Testis (tissue), 5 donors: ENCODE measurements at places on chromosomes 2 and 18. TPM values are rescaled to one million over a fixed set of nuclear protein-coding genes. Genes with fewer than 3 reads are reported as not detected.
A peak's percentile ranks its signal among the peaks of the same experiment; 100 is the strongest.

Gene INHBB
- 55.4 TPM for total RNA-seq

Gene GCKR
- total RNA-seq, result 3.3 TPM

Gene IL1RL2
- total RNA-seq, result 0.31 TPM

Gene SERPINB3
- 0.74 TPM for total RNA-seq

Gene PTPN2
- 37.4 TPM for total RNA-seq

Gene UPP2
- total RNA-seq, result 0.16 TPM

Gene POLE4
- 28.0 TPM for total RNA-seq

DNA sequence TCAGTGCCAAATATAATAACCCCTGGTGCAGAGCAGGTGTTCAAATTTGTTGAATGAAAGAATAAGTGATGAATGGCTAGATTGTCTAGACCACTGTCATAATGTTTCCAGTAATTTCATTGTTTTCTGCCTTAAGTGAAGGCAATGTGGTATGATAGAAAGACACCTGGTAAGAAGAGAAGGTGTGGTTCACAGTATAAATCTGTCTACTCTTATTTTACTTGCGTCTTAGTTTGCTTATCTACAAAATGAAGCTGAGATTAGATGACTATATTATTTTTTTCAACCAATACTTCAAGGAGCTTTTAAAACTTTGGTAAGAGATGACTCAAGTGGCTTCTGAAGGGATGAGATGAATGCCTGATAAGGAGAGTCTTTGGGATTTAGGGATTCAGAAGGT is 788.4 kb downstream of the EPHA4 start:
- H3K4me3 ChIP-seq, result no peak overlapping the region
- no peak for DNase-seq
- no peaks in the 10 kb centered on the region for H3K36me3 ChIP-seq
- no peaks in the 10 kb centered on the region for H3K4me1 ChIP-seq
- H3K27ac ChIP-seq, result peak overlapping the region; percentile 16

DNA sequence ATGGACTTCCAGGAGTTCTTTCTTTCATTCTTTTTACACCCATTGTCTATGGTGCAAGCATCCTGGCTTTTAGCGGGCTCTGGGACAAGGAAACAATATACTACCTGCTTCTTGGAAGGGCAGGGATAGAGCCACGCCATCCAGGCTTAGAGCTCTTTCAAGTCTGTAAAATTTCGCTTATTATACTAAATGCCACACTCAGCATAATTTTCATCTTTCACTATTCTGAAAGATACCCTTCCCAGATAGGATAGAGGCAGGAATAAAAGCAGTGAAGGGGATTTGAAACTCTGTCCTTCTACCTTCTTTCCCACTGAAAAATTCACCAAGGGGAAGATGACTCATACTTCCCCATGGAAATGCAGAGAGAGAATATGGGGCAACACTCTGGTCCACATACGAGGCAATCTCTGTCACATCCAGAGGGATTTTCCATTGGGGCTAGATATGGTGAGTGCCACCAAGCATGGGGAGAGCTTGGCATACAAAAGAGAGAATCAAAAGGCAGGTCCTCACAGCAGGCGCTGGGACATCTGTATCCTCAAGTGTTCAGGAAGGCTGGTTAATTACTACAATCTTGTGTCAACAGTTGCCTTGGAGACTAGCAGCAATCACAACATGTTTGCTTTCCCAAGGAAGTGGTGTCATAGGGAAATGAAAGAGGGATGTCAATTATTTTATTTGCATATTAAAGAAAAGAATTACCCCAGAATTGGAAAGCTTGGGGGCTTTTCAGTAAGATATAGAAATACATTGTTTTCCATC is 127.6 kb downstream of the TDRD15 start:
- no peaks in the 10 kb centered on the region for H3K27me3 ChIP-seq
- H3K4me3 ChIP-seq, result no peak overlapping the region
- peaks cover 4% of the 10 kb centered on the region for H3K4me1 ChIP-seq

DNA sequence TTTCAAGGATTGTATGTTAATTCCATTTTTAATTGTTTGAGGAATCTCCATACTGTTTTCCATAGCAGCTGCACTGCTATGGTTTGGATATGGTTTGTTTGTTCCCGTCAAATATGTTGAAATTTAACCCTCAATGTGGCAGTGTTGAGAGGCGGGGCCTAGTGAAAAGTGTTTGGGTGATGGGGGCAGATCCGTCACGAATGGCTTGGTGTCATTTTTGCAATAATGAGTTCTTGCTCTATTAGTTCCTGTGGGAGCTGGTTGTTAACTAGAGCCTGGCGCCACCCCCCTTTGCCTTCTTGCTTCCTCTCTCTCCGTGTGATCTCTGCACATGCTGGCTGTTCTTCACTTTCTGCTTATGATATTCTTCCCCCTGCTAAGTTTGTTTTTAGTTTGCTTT is 71.4 kb upstream of the LDLRAD4 start:
- H3K36me3 ChIP-seq, result no peaks in the 10 kb centered on the region
- H3K4me1 ChIP-seq, result no peaks in the 10 kb centered on the region
- DNase-seq, result no peak
- no peak overlapping the region for H3K27ac ChIP-seq

DNA sequence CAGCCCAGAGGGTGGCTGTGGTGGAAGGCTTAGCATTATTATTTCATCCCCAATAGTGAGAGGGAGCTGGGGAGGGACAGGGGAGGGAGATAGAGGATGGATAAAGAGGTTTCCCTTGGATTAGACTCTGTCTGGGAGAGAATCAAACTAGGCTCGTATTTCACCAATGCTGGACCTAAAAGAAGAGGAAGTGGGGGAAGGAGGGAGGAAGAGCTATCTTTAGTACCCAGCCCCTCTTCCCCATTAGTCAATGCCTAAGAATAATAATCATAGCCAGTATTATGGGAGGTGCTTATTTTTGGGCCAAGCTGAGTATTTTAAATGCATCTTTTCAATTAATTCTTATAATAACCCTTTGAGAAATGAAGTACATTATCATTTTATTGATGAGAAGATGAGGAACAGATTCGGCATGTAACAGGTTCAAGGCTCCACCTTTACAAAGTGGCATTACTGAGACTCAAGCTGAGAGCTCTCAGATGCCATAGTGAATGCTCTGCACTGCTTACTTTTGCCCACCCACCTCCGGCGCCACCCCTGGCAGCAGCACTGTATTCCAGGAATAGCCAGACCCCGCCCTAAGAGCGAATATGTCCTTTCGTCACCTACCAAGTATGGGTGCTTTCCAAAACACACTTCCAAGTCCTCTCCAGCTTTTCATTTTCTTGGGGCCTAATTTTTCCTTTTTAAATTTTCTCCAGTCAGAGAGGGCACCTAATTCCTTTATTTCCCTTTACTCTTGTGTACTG is 21.0 kb downstream of the PAX8 start:
- H3K4me1 ChIP-seq, result no peaks in the 10 kb centered on the region
- no peak overlapping the region for H3K4me3 ChIP-seq
- DNase-seq, result no peak
- H3K27me3 ChIP-seq, result no peaks in the 10 kb centered on the region
- H3K27ac ChIP-seq, result no peak overlapping the region
- H3K36me3 ChIP-seq, result no peaks in the 10 kb centered on the region

GRCh38 chr2:190670182-190670946 is 21.5 kb downstream of the NAB1 start:
- H3K27me3 ChIP-seq, result no peaks in the 10 kb centered on the region
- no peaks in the 10 kb centered on the region for H3K36me3 ChIP-seq
- DNase-seq, result no peak
- H3K4me3 ChIP-seq, result no peak overlapping the region
- H3K27ac ChIP-seq, result no peak overlapping the region

GRCh38 chr2:178282075-178282815 is 87.9 kb downstream of the OSBPL6 start:
- H3K4me3 ChIP-seq, result no peak overlapping the region
- no peaks in the 10 kb centered on the region for H3K4me1 ChIP-seq
- H3K36me3 ChIP-seq, result no peaks in the 10 kb centered on the region
- DNase-seq, result no peak
- no peaks in the 10 kb centered on the region for H3K27me3 ChIP-seq

GRCh38 chr2:3355951-3356569 is 21.6 kb downstream of the EIPR1 start:
- H3K27ac ChIP-seq, result no peak overlapping the region
- H3K27me3 ChIP-seq, result no peaks in the 10 kb centered on the region
- no peaks in the 10 kb centered on the region for H3K4me1 ChIP-seq
- no peak for DNase-seq

DNA sequence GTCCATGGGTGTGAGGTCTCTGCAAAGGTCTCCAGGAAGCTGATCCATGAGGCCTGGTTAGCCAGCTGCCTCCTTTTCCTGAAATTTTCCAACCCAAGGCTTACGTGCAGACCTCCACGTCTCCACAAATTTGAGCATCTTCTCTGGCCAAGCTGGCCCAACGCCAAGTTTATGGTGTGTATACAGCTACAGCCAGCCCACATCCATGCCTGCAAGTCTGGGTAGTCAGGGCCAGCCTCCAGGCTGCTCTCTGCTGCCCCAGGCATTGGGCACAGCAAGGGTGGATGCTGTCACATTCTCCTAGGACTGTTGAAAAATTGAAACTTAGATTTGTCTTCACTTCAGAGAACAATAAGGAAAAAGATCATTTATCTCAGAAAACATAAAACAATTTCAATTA is 525.5 kb upstream of the CHAC2 start:
- no peaks in the 10 kb centered on the region for H3K4me1 ChIP-seq
- no peaks in the 10 kb centered on the region for H3K27me3 ChIP-seq
- DNase-seq, result no peak
- no peak overlapping the region for H3K4me3 ChIP-seq

DNA sequence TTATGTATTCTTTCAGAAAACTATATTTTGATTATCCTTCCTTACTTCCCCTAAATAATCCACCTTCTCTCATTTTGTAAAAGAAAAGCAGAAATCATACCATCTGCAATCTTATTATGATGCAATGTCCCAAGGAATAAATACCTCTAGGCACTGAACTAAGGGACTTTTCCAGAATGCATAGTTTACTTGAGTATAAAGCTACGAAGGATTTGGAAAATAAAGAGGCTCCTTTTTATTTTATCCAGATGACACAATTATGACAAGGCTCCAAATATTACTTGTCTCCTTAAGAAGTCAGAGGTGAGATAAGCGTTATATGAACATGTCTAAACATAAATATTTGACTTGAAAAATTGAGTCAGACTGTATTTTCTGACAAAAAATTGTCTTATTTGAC is 72.1 kb downstream of the COL3A1 start:
- H3K27ac ChIP-seq, result no peak overlapping the region
- H3K4me3 ChIP-seq, result no peak overlapping the region
- no peaks in the 10 kb centered on the region for H3K36me3 ChIP-seq
- H3K4me1 ChIP-seq, result no peaks in the 10 kb centered on the region
- no peak for DNase-seq

GRCh38 chr2:100814453-100814852 is 5.5 kb upstream of the NPAS2 start:
- H3K27ac ChIP-seq, result no peak overlapping the region
- no peaks in the 10 kb centered on the region for H3K36me3 ChIP-seq
- H3K4me1 ChIP-seq, result peaks cover 17% of the 10 kb centered on the region
- no peak for DNase-seq
- no peak overlapping the region for H3K4me3 ChIP-seq

DNA sequence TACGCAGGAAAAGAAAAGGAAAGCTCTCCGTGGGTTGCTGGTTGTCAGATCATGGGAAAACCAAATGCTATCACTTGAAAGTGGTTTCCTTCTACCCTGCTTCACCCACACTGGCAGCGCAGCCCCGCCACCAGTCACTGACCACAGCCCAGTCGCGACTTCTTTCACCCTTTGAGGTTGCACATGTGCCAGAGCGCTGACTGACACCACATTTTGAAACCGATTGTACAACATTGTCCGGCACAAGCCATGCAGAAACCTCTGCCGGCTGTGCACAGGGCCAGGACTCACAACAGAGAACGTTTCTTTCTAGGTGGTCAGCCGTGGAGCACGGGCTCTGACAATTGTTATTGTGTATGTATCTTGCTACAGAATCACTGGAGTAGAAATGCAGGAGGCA is 827.2 kb upstream of the POU3F3 start:
- no peaks in the 10 kb centered on the region for H3K4me1 ChIP-seq
- no peak for DNase-seq
- no peak overlapping the region for H3K4me3 ChIP-seq

GRCh38 chr2:175234650-175235049 is 53.1 kb upstream of the ATP5MC3 start:
- no peak overlapping the region for H3K4me3 ChIP-seq
- no peaks in the 10 kb centered on the region for H3K36me3 ChIP-seq
- no peak overlapping the region for H3K27ac ChIP-seq
- DNase-seq, result no peak
- H3K27me3 ChIP-seq, result no peaks in the 10 kb centered on the region

DNA sequence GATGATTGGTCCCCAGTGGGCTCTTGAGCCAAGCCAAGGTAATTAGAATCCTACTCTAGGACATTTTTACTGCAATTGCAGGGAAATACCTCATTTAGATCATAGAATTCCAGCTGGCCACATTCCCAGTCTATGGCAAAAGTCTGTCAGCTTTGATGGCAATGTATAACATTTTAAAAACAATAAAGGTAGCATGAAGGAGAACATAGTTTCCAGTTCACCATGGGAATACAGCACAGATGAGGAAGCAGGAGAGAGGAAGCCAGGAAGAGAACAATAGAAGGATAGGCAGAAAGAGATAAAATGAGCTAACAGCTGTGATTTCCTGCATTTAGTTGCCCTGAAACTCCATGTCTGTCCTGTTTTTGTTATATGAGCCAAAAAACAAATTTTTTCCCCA is 897.3 kb upstream of the DDX18 start:
- H3K4me3 ChIP-seq, result no peak overlapping the region
- no peaks in the 10 kb centered on the region for H3K27me3 ChIP-seq

- no peaks in the 10 kb centered on the region for H3K36me3 ChIP-seq
- no peaks in the 10 kb centered on the region for H3K27me3 ChIP-seq
- no peaks in the 10 kb centered on the region for H3K4me1 ChIP-seq
These were observed 146.3 kb downstream of the CELF4 start for GRCh38 chr18:37419315-37419714.

DNA sequence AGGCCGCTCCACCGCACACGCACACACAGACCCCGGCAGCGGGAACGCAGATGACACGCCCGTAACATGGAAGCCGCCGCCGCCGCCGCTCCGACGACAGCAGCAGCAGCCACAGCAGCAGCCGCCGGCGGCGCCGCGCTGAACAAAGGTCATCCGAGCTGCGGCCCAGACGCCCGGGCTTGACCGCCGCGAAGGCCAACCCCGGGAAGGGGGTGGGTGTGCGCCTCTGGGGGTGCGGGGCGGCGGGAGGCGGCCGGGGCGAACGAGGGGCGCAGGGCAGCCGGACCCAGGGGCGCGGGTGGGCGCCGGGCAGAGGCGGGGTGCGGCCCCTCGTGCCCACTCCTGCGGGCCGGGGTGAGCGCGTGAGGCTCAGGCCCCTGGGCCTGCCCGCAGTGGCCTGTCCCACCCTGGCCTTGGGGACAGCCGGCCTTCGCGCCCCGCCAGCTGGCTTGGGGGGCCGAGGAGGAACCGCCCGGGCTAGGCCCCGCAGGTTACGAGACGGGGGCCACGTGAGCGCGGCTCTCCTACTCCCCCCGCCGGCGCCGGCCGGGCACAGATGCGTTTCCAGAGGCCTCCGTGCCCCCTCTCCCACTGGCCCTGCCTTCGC is 1.0 kb upstream of the ZNF532 start:
- H3K4me1 ChIP-seq, result peaks cover 73% of the 10 kb centered on the region
- peak overlapping the region; percentile 66 for H3K4me3 ChIP-seq
- DNase-seq, result peak; percentile 58
- no peaks in the 10 kb centered on the region for H3K36me3 ChIP-seq
- peak overlapping the region; percentile 98 for H3K27ac ChIP-seq
- no peaks in the 10 kb centered on the region for H3K27me3 ChIP-seq
